ENCODE measurements at places on chromosomes 6 and 20. TPM values are rescaled to one million over a fixed set of nuclear protein-coding genes. Genes with fewer than 3 reads are reported as not detected.

RSPO3 gene
- not detected for total RNA-seq

DNA sequence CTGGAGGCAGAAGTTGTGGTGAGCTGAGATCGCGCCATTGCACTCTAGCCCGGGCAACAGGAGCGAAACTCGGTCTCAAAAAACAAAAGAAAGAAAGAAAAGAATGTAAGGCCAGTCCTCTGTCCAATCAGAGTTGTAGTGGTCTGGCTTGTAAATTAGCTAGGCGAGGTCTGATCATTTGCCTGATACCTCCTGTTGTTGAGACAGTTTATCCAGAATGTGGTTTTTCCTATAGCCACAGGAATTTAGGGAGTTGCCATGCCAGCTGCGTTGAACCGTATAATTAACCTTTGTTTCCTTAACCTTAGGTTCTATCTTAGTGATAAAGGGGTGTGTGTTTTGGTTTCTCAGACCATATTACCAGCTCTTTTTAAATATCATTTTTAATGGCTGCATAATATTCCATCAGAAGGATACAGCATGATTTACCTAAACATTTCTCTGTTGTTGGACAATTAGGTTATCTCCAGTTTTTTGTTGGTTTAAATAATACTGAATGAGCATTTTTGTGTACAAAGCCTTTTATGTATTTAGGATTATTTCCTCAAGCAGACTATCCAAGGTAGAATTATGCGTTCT is 11.7 kb upstream of the PPARD start:
- no peak for DNase-seq

GRCh38 chr20:10611357-10611756 is 62.4 kb downstream of the JAG1 start:
- peak; percentile 63 for DNase-seq

ACSS1 gene
- total RNA-seq, result 0.75 TPM

DNA sequence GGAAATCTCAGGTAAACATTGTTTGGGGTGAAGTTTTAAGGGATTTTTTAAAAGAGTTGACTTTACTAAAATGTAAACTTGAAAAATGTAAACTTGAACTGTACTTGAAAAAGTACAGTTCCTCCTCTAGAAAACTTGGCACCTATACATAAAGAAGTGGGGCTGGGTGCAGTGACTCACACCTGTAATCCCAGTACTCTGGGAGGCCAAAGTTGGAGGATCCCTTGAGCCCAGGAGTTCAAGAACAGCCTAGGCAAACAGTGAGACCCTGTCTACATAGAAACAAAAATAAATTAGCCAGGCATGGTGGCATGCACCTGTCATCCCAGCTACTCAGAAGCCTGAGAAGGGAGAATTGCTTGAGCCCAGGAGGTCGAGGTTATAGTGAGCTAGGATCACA is 7.2 kb downstream of the BTBD9 start:
- DNase-seq, result no peak

GRCh38 chr6:540490-540889 is 116.4 kb downstream of the HUS1B start:
- DNase-seq, result no peak

ZFP57 gene
- not detected for total RNA-seq

ZKSCAN8 gene
- total RNA-seq, result 12.6 TPM

DNA sequence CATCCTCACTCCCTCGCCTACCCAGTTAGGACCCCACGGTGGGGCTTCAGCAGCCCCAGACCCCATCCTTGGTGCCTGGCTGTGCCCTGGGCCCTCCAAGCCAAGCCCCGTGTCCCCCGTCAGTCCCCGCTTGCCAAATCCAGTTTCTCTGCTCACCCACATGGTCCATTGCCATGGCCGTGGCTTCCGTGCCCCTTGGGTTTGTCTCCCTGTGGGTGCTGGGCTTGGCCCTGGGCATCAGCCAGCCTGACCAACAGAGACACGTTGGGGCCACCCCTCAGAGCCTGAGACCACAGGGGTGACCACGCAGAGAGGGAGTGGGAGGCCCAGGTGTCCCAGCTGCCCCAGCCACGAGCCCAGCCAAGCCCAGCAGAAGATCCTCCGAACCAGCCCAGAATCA is 7.7 kb downstream of the SS18L1 start:
- DNase-seq, result no peak

SLC24A3 gene
- 0.06 TPM for total RNA-seq

GRCh38 chr20:483815-484644 is 21.7 kb upstream of the TBC1D20 start:
- peak; percentile 73 for DNase-seq

GRCh38 chr6:163328411-163328810 is 86.1 kb upstream of the QKI start:
- DNase-seq, result no peak

ADGRG6 gene
- total RNA-seq, result 1.8 TPM

GRCh38 chr6:141744971-141745370 is 387.8 kb upstream of the GJE1 start:
- peak; percentile 17 for DNase-seq

DNA sequence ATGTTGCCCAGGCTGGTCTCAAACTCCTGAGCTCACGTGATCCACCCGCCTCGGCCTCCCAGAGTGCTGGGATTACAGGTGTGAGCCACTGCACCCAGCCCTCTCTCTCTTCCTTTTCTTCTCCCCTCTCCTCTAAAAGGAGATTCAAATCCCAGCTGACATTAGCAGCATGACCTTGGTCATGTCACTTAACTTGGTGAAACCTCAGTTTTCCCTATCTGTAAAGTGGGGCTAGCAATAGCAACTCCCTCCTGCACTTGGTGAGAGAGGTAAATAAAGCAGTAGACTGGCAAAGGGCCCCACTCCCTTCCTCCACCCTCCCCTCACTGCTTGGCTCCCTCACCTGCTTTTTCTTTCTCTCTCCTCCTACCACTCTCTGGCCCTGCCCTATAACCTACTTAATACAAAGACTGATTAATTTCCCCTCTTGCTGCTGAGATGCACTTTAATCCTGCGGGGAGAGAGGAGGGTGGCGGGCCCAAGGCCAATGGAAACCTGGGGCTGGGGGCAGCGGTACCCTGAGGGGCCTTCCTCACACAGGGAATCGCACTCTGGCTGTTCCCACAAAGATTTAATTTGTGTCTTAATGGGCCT is 54.2 kb upstream of the ZFAND3 start:
- no peak for DNase-seq

DNA sequence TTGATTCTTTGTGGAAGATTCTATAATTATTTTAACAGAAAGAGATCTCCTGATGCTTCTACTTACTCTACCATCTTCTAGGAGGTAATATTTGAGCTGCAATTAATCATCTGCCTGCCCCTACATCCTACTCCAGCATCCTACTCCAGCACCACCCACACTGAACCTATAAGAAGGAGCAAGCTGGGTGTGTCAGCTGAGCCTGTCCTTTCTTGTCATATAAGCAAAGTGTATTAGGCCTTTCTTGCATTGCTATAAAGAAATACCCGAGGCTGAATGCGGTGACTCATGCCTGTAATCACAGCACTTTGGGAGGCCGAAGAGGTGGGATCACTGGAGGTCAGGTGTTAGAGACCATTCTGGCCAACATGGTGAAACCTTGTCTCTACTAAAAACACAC is 84.2 kb upstream of the ARG1 start:
- DNase-seq, result peak; percentile 1

RWDD1 gene
- total RNA-seq, result 46.8 TPM

GRCh38 chr6:116087437-116088027 is 13.1 kb upstream of the NT5DC1 start:
- DNase-seq, result peak; percentile 60

DNA sequence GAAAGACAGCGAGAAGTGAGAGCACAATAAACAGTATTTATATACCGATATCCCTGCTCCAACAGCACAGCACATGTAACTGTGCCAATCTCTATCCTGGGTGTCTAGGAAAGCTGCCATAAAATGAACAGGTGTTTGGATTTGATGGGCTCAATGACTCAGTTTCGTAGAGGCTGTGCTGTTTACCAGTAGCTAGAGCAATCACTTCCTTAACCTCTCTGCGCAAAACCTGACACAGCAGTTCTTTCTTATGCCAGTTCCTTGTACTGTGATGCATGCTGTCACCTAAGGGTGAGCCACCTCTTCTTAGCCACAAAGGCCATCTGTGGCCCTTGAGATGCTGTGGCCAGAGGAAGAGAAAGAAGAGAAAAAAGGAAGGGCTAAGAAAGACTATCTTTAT is 59.3 kb downstream of the SHPRH start:
- peak; percentile 62 for DNase-seq

GRCh38 chr20:53513168-53513488 is 80.5 kb downstream of the ZNF217 start:
- DNase-seq, result no peak

DNA sequence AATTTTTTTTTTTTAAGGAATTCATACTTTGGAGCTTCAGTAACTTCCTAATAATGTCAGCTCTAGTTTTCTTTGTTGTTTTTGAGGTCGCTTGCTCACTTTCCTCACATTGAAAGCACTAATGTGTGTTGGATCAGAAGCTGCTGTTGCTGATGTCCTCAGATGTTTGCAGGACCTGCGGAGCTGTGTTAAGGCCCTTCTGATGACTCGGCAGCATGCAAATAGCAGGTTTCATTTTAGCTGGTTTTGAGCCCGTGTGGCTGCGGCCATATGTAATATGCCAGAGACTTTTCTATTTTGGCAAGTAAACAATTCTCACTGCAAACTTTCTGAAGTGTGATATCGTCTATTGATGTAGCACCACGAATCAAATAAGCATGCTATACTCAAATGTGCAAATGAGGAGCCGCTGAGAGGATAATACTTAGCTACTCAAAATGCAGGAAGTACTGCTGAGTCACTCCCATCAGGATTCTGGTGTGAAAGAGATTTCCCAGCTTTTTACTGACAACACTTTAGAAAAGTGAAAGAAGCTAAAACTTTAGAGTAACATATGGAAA is 187.8 kb downstream of the SASH1 start:
- DNase-seq, result peak; percentile 84

DNA sequence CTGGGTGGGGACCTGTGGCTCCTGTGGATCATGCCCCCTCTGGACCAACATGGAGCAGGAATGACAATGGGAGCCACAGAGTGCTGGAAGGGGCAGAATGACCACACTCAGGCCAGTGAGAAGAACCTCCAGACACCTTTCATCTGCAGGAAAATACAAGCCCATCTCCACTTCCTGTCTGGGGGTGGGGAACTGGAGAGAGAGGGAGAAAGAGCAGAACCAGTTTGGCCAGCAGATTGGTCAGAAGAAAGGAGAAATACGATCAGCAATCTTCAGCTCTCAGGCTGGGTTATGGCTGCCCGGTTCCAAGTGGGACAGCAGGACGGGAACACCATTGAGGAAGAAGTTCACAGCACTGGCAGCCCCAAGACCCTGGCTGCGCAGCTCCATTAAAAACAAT is 37.0 kb downstream of the BMP7 start:
- no peak for DNase-seq

LY6G5B gene
- 2.4 TPM for total RNA-seq

DNA sequence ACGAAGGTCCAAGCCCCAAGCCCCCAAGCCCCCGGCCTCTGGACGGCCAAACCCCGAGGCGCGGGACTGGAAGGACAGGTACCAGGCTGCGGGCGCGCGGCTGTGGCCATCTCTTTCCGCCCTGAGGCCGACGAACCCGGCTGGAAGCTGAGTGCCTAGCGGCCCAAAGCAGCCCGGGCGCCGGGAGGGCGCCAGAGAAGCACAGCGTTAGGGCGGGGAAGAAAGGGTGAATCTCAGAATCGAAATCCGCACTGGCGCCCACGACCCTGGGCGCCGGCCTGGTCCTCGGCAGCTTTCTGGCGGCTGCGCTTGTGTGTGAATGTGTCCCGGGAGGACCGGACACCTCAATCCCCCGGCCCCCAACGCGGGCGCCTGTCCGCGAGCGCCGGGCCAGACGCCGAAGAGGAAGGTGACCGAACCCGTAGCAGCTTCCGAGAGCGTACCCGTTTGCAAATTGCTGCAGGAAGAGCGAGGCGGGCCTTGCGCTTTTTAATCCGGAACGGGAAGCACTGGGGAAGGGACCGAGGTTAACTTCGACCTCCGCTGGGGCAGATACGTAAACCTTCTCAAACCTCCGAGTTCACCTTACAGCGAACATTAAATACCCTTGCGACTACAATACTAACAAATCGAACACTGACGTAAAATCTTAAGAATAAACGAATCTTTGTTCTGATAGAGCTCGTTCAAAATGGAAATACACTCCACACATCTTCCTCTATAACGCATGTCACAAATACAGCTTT is 2.9 kb downstream of the NRN1 start:
- DNase-seq, result peak; percentile 64

DNA sequence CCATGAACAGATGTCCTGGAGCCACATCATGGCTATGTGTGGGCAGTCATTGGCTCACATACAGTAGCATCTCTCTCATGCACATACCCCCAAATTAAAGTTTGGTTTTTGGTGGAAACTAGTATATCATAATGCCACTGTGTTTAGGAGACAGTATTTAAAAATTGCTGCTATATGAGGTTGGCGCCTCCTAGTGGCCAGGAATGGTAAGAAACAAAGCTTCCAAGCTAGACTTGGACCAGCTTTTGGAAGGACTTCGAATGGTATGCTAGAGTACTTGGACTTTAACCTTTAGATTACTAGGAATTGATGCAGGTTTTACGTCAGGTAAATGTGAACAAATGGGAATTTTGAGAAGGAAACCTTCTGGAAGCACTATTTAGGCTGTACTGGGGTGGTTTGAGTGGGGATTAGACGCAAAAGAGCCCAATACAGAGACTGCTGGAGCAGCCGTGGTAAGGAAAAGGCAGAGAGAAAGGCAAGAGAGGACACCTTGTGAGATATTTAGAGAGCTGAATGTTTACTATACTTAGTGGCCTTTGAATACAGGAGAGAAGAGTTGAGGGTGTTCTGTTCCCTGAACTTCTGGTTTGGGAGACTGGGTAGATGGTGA is 23.8 kb downstream of the PRSS35 start:
- peak; percentile 45 for DNase-seq

DNA sequence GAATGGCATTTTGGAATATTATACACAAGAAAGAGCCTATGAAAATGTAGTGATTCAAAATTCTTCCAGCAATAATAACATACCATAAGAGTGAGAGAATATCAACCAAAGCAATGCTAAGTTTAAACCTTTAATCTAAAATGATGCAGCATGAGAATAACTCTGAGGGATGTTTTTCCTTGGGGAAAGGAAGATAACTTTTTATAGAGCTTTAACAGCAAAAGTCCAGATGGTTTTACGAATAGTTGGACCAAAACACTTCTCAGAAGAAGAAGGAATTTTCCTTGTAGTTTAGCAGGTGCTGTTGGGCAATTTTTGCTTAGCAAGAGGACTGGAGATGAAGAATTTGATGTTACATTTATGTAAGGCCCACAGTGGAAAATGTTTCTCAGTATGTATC is 1503.2 kb downstream of the HACE1 start:
- DNase-seq, result no peak

HS3ST5 gene
- total RNA-seq, result not detected

- DNase-seq, result no peak
These were observed 103.3 kb downstream of the TNFAIP3 start for GRCh38 chr6:137970368-137970767.

DNA sequence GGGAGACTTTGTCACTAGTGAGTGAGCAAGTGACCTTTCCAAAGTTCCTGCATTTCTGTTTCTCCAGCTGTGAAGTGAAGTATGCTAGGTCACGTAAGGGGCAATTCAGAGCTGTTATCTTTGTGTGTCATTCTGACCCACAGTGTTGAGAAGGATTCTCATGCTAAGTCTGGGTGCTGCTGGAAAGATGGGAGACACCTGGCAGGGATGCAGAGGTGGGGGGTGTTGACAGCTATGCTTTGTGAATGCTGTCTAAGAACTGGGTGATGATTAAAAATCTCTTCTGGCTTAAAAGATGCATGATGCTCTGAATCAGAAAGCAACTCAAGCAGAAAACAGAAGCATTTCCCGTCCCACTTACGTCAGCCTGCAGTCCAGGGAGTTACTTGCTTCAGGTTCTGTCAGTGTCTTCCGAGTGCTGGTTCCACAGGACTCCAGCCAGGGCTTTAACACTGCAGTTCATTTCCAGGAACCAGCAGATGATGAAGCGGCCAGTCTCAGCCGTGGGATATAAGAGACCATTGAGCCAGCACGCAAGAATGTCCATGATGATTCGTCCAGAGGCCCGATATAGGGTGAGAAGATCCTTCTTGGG is 30.9 kb upstream of the ASXL1 start:
- DNase-seq, result peak; percentile 73

Measured in LHCN-M2 (cell line).